Left lung (tissue), 14 donors: ENCODE measurements at places on chromosomes 12 and 14. TPM values are rescaled to one million over a fixed set of nuclear protein-coding genes. Genes with fewer than 3 reads are reported as not detected.

The PZP gene
- total RNA-seq = 1.4 TPM

DNA sequence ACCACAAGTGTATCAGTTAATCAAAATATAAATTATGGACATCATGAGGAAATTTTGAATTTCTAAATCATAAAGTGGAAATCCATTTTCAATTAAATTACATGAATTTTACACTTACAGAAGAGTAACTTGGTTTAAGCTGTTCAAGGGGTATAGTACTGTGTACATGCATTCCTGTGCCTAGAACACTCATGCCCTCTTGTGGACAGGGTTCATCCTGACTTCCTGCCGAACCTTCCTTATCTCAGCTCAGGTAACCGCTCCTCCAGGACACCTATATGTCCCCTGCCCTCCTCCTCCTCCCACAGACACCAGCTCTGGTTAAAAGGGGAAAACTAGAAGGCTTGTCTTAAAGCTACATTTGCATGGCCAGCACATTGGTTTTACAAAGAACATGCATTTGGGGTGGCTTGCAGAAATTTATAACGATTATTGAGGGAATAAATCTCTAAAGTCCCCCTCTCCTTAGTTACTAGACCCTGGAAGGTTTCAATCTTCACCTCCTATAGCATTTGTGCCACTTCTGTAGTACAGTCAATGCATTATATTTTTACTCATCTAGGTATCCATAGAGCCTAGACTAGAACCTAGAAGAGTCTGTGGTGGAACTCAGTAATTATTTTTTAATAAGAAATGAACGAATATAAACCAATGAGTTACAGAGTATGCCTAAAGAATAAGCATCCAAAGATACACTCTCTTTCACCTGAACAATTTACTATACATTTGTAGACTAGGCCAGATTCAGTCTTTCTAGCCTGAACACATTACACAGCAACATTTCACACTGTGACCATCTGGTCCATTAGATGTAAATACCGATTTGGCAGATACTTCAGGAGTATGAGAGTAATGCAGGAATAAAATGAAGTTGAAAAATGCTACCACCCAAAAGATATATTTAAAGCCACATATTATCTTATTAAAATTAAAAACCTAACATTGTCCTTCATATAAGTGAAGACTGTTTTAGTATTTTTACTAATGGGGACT is 345.6 kb downstream of the PAWR start:
- no peaks in the 10 kb centered on the region for H3K4me1 ChIP-seq
- DNase-seq = peak; percentile 38
- H3K36me3 ChIP-seq = no peaks in the 10 kb centered on the region
- no peak overlapping the region for H3K4me3 ChIP-seq
- no peaks in the 10 kb centered on the region for H3K27me3 ChIP-seq

- H3K27me3 ChIP-seq = no peaks in the 10 kb centered on the region
- H3K4me1 ChIP-seq = no peaks in the 10 kb centered on the region
- H3K36me3 ChIP-seq = no peaks in the 10 kb centered on the region
These were observed 160.7 kb upstream of the LRFN5 start for GRCh38 chr14:41446008-41446407.

DNA sequence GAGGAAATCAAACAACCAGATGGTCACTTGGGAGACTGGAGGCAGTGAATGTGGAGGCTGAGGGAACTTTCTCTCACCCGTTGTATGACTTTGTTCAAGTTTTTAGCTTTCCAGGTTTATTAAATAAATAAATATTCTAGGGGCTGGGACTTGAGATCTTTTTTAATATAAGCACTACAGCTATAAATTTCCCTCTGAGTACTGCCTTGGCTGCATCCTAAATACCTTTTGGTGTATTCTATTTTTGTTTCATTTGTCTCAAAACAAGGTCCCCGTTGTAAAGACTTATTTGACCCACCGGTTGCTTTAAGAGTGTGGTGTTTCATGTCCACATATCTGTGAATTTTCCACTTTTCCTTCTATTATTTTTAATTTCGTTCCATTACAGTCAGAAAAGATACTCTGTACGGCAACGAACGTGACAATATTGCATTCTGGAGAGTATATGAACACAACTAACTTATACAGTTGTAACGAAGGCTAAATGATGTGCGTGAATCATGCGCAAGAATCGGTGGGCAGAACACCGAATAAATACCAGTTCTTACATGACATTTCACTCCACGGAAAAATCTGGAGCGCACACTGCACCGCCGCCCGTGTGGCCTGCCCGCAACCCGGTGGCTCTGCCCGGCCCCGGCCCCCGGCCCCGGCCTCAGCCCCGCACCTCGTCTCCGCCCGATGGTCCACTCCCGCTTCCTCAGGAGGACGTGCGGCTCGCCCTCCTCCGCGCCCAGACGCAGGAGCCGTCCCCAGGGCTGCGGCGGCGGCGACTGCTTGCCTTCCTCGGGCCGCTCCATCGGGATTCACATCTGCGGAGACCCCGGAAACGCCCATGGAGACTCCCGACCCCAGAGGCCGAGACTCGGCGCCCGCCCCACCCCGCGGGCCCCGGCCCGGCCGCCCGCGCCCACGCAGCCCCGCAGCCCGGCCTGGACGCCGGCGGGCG is 602 bp downstream of the CHFR start:
- no peaks in the 10 kb centered on the region for H3K4me1 ChIP-seq
- peaks cover 26% of the 10 kb centered on the region for H3K36me3 ChIP-seq
- peak; percentile 9 for DNase-seq
- no peak overlapping the region for H3K27ac ChIP-seq
- peak overlapping the region; percentile 94 for H3K4me3 ChIP-seq

- peaks cover 58% of the 10 kb centered on the region for H3K4me1 ChIP-seq
- H3K27ac ChIP-seq = peak overlapping the region; percentile 58
- no peaks in the 10 kb centered on the region for H3K36me3 ChIP-seq
- H3K27me3 ChIP-seq = no peaks in the 10 kb centered on the region
- DNase-seq = peak; percentile 71
- H3K4me3 ChIP-seq = no peak overlapping the region
These were observed 12.5 kb downstream of the BTG1 start for GRCh38 chr12:92133171-92133570.

DNA sequence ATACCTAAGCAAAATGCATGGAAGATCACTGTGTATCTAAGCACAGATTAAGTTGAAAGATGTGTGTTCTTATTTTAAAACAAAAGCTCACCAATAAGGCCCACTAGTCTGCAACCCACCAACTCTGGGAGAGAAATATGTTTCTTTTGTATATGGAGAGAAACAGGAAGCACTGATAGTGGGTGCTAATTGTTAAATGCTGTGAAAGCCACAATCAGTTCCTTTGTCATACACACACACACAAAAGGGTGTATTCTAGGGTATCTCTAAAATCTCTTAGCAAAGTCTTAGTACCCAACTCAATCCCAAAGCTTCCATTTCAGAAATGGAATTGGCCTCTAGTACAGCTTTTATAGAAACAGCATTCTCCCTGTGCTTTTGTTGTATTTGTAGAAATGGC is 272.7 kb upstream of the FLRT2 start:
- no peak overlapping the region for H3K4me3 ChIP-seq
- H3K27ac ChIP-seq = no peak overlapping the region
- H3K36me3 ChIP-seq = no peaks in the 10 kb centered on the region
- H3K27me3 ChIP-seq = no peaks in the 10 kb centered on the region
- DNase-seq = no peak
- H3K4me1 ChIP-seq = no peaks in the 10 kb centered on the region

DNA sequence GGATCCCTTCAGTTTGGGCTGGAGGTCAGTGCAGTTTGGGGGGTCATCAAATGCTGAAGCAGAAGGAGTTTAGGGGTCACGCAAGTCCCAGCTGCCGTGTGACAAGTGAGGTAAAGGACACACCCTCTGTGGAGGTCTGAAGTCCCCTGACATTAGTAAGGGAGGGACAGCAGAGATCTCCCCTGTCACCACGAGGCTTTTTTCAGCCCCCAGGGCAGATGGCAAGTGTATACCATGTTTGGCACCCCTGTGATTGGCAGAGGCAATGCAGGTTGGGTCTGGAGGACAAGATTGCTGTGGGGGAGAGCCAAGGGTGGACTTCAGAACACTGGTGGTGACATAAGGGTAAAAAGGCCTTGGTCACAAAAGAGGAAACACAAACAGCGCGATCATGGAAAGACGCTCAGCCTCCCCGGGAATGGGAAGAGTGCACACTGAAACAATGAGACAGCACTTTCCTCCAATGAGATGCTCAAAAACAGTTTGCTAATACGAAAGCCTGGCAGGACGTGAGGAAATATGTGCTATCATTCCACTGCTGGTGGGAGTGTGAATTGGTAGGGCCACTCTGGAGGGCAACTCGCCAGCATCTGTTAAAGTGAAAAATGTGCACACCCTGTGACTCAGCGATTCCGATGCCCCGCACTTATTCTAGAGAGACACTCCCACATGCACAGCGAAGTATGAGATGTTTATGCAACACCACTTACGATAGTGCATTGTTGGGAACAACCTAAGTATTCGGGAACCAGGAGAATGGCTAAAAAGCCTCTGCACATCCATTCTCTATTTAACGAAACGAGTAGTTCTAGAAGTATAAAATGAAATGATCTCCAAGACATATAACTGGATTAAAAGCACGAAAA is 14.4 kb upstream of the CD27 start:
- H3K4me1 ChIP-seq = peaks cover 32% of the 10 kb centered on the region
- no peaks in the 10 kb centered on the region for H3K27me3 ChIP-seq
- DNase-seq = peak; percentile 87
- peak overlapping the region; percentile 83 for H3K27ac ChIP-seq

DNA sequence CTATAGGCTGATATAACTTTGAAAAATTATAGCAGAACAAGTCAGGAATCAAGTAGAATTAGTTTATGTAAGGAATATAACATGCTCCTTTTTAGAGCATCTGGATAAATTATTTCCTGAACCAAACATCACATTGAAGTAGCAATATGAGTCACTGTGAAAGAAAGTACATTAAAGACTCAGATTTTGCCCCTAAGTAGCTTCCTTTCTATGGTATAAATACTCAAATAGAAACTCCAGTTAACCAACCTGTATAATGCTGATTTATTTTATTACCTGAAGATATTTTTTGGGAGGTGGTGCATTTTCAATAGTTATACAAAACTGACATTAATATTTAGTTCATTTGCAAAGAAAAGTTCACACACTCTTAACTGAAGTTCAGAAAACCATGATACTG is 312.1 kb downstream of the ITPR2 start:
- no peaks in the 10 kb centered on the region for H3K4me1 ChIP-seq
- H3K4me3 ChIP-seq = no peak overlapping the region
- no peak for DNase-seq
- no peak overlapping the region for H3K27ac ChIP-seq
- H3K27me3 ChIP-seq = no peaks in the 10 kb centered on the region

The NRXN3 gene
- total RNA-seq = 7.6 TPM

- no peaks in the 10 kb centered on the region for H3K36me3 ChIP-seq
- no peak overlapping the region for H3K27ac ChIP-seq
- H3K4me1 ChIP-seq = no peaks in the 10 kb centered on the region
- H3K27me3 ChIP-seq = no peaks in the 10 kb centered on the region
- no peak overlapping the region for H3K4me3 ChIP-seq
These were observed 208.8 kb upstream of the ALG10 start for GRCh38 chr12:33813536-33813935.

The TMEM30B gene
- 20.9 TPM for total RNA-seq

GRCh38 chr12:58030566-58031279 is 89.4 kb downstream of the ATP23 start:
- H3K4me1 ChIP-seq = no peaks in the 10 kb centered on the region
- H3K27me3 ChIP-seq = no peaks in the 10 kb centered on the region
- no peak overlapping the region for H3K27ac ChIP-seq
- no peaks in the 10 kb centered on the region for H3K36me3 ChIP-seq
- no peak overlapping the region for H3K4me3 ChIP-seq

DNA sequence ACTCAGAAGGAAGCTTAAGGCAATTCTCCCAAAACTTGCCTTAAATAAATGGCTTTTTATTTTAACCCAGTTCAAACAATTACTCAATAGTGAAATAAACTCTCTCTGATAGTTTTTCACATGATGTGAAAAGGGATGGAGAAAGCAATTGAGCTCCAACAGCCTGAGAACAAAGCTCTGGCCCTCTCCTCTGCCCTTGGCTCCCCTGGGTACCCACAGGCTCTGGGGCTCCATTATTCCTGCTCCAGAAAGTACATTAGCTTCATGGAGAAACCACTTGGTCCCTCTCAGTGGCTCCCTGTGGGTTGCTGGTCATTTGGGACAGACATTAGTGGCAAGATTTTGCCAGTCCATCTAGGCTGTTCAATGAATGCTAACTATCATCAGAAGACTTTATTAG is 242.8 kb downstream of the ATP23 start:
- no peak overlapping the region for H3K4me3 ChIP-seq
- H3K27ac ChIP-seq = no peak overlapping the region
- no peaks in the 10 kb centered on the region for H3K36me3 ChIP-seq
- H3K4me1 ChIP-seq = no peaks in the 10 kb centered on the region

DNA sequence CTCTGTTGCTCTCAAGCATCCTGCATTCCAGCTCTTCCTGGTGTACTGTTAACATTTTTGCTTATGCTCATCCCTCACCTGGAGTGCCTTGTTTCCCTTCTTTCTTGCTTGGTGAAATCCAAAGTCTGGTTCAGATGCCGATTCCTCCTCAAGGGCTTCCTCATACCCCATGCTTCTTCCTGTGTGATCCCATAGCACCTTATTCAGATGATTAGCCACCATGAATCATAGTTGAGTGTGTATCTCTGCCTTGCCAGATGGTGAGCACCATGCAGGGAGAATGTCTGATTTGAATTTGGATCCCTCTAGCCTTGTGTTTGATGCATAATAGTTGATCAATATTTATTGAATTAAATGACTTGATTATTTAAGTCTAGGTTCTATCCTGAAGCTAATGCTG is 39.4 kb upstream of the ANO4 start:
- no peaks in the 10 kb centered on the region for H3K27me3 ChIP-seq
- no peak for DNase-seq
- no peaks in the 10 kb centered on the region for H3K36me3 ChIP-seq
- no peaks in the 10 kb centered on the region for H3K4me1 ChIP-seq

DNA sequence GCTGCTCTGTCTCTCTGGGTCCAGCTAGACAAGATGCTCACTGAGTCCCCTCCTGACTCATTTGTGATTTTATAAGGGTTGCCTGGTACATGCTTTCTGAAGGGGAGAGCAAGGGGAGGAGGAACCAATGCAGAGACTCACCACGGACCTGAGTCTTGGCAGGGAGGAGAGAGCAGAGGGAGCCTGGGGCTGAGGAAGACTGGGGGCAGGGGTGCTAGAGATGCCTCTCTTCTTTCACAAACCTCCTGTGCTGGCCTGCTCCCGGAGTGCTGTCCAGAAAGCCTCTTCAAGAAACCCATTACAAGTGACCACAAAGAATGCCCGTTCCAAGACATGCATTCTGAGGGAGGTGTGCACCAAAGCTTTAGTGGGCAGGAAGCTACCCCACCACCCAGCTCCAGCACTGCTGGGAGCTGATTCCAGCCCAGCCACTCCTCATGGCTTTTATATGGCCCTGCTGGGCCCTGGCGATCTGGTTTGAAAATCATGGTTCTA is 33.1 kb upstream of the DICER1 start:
- H3K4me3 ChIP-seq = no peak overlapping the region
- DNase-seq = no peak
- H3K27me3 ChIP-seq = no peaks in the 10 kb centered on the region

The B3GNT4 gene
- 0.23 TPM for total RNA-seq
